ENCODE measurements at places on chromosomes 2 and 18.
A peak's percentile ranks its signal among the peaks of the same experiment; 100 is the strongest.

GRCh38 chr2:111134055-111134454 is 13.3 kb downstream of the BCL2L11 start:
- DNase-seq, result no peak

DNA sequence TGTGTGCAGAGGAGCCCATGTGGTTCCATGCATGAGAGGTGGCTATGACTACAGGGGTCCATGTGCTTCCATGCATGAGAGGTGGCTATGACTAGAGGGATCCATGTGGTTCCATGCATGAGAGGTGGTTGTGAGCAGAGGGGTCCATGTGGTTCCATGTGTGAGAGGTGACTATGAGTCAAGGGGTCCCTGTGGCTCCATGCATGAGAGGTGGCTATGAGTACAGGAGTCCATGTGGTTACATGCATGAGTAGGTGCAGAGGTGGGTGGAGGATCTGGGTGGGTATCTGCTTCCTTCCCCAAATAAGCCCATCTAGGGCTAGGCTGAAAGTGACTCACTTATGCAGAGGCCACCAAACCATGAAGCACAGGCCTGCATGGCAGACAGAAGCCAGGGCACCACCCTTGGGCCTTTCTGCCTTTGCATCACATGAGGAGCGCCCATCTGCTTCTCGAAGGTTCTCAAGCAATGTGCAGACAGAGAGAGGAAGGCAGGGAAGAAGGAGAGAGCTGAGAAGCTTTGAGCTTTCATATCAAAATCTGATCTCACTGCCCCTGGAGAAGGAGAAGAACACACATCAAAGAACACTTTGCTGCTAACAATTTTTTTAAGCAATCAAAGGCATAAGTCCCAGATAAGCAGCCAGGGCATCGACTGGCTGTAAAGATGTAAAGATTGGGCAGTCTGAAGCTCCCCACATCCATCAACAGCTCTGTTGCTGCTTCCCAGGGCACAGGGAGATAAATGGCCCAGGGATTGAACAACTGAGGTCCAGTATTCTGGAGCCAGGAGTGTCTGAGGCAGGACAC is 137.6 kb downstream of the TNS1 start:
- DNase-seq, result no peak

GRCh38 chr2:121830809-121831208 is 75.4 kb downstream of the TSN start:
- DNase-seq, result no peak

DNA sequence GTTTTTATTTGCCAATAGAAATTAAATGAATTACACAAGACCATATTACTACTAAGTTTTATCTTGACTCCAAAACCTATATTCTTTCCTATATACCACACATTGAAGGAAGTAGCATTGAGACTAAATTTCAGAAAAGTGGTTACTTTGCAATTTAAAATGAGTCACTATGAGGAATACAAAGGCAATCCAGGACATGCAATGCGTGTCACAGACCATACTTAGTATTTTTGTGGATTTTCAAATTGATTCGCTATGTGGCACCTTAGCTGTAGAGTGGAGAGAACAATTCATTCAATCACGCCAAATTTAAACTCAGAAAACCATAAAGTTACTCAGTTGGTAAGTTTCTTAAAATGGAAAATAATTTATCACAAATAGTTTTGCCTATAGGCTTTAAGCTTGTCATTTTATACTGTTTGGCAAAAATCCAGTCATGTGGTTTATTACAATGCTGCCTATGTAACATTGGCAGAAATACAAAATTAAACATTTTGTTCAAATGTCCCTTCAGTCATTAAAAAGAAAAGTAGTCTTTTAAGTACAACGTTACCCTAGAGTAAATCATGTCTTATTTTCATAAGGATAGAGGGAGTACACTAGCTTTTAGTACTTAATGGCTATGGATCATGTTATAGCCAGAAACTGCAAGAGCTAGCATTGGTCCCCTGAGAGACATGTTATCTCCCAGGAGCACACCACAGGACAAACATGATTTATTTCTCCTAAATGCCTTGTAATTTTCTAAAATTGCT is 222.8 kb upstream of the CDH7 start:
- DNase-seq, result no peak

DNA sequence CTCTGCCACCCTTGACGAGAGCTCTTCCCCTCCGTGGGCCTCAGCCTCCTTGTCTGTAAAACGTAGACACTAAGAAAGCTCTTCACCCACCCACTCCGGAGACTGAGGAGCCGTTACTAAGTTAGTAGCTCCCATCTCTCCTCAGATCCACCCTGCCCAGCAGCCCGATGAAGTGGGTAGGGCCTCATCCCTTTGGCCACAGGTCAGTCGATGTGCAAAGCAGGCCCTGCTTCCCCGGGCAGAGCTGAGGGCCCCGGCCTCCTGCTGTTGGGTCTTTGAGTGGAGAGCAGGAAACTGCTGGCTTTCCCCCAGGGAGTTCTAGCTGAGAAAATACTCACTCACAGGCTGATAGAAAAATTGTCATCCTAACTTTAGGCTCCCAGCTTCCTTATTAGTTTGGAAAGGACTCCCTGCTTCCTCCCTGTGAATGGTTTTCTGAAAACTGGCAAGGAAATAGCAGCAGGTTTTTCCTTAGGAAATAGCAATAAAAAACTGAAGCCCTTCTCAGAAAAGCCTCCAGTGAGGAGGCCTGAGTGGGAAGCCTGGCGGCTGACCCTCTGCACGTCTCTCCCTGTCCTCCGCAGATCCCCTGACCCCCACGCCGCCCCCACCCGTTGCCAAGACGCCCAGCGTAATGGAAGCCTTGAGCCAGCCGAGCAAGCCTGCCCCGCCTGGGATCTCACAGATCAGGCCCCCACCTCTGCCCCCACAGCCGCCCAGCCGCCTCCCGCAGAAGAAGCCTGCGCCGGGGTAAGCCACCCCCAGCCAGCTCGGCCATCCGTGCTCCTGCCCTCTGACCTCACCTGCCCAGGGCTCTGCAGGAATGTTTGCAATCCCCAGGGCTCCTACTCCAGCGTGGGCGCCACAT is 30.2 kb downstream of the ITGB1BP1 start:
- no peak for DNase-seq

DNA sequence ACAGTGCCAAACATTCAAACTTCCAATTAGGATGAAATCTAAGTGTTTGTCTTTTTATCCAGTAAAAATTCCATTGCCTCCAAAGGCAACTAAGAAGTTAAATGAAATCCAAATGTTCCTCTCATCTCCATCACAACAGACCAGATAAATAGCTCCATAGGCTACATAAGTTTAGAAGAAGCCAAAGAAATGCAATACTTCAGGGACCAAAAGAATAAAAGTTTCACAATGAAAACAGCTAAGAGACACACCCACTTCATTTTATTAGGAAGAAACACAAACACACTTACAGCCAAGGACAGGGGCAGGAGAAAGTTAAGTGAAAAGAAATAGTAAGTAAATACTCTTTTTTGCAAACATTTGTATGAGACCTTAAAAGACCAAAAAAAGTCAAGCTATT is 88.5 kb upstream of the CCDC150 start:
- peak; percentile 13 for DNase-seq

GRCh38 chr2:26352892-26353291 is 6.3 kb upstream of the ADGRF3 start:
- DNase-seq, result no peak

GRCh38 chr2:47080888-47081301 is 74.2 kb downstream of the STPG4 start:
- no peak for DNase-seq

- no peak for DNase-seq
Observed at GRCh38 chr2:144505245-144505831, 14.6 kb downstream of the ZEB2 start.

DNA sequence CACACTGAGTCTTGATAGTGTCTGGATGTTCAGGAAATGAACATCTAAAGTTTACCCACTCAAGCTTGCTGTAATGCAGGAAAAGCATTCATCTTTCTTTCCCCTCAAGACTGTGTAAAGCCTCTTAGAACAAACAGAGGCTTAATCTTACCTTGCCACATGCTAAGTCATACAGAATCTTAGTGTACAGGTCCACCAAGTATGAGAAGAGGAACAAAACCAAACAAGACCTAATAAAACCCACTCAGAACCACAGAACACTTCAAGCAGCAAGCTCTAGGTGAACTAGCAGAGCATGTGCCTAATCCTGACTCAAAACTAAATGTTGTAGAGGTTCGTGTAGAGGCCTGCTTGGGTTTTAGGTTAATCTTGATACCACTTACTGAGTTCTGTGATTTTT is 97.6 kb downstream of the SPTBN1 start:
- no peak for DNase-seq

GRCh38 chr2:47310801-47311560 is 92.0 kb upstream of the MSH2 start:
- DNase-seq, result no peak

- DNase-seq, result no peak
Observed at GRCh38 chr18:48932822-48933510, 17.8 kb downstream of the SMAD7 start.

GRCh38 chr2:126795656-126796055 is 103.0 kb upstream of the TEX51 start:
- DNase-seq, result no peak

DNA sequence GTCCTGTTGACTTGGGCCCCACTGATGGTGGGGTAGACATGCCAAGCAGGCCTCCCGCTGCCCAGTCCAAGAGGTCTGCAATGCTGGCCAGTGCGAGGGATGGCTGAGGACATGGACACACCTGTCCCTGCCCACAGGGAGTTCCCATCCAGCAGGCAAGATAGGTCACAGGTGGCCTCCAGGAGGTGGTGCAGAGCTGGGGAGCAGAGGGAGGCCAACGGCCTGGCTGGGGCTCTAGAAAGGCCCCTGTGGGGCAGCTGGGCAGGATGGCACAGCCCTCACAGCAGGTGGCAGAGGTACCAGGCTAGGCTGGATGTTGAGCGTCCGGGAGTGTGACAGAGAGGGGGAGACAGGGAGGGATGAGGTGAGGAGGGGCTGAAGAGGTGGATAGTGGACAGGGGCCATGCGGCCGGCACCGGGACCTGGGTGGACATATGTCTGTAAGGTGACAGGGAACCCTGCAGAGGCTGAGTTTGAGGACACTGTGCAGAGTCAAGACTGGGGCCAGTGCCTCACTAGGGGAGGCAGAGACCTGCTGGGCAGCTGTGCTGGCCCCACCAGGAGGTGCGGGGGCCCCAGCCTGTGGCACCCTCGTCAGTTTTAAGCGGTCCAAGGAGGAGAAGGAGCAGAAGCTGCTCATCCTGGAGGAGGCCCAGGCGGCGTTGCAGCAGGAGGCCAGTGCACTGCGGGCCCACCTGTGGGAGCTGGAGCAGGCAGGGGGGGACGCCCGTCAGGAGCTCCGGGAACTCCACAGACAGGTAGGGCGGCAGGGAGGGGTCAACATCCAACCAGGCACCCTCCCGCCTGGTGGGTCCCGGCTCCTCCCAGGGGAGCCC is 34.3 kb upstream of the SNED1 start:
- DNase-seq, result no peak

- DNase-seq, result no peak
Observed at GRCh38 chr2:181787310-181788048, 104.1 kb upstream of the ITPRID2 start.

- DNase-seq, result no peak
Observed at GRCh38 chr18:36635414-36636096, 193.2 kb downstream of the TPGS2 start.

- DNase-seq, result no peak
Observed at GRCh38 chr2:68024450-68024849, 38.4 kb downstream of the C1D start.

DNA sequence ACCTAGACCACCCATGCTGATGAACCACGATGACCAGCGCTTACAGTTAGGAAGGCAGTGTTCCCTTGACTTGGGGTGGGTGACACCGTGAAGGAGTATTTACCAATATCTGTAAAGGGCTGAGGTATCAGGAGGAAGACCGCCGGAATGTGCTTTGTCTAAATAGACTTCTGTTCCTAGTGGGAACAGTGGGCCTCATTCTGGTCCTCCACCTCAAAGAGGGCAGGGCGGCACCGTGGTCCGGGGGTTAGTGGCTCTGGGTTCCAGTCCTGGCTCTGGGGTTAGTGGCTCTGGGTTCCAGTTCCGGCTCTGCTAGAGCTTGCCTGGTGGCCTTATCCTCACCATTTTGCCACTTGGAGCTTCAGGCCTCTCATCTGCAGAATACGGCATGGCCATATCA is 91.6 kb upstream of the SMAD2 start:
- DNase-seq, result no peak

- DNase-seq, result no peak
Observed at GRCh38 chr2:204453730-204454167, 91.5 kb upstream of the PARD3B start.
